ENCODE measurements at places on chromosomes 5 and 9.
A peak's percentile ranks its signal among the peaks of the same experiment; 100 is the strongest.

DNA sequence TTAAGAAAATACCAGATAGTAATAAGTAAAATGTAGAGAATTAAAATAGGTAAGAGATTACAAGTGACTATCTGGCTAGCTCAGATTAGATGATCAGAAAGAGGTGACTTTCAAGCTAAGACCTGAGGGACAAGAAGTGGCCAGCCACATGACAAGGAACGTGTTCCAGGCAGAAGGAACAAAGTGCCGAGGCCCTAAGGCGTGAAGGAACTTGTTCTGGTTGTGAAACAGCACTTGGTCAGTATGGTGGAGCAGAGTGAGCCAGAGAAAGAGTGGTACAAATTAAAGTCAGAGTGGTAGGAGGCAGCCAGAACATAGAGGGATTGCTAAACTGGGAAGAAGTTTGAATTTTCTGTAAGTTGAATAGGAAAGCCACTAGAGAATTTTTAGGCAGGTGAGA is 73.6 kb downstream of the ADRB2 start:
- no peak for DNase-seq

- DNase-seq, result no peak
Measured at GRCh38 chr5:67019065-67019845, 177.3 kb downstream of the CD180 start.

GRCh38 chr9:83401328-83401900 is 136.8 kb downstream of the FRMD3 start:
- no peak for DNase-seq

GRCh38 chr5:108259306-108259705 is 122.6 kb downstream of the FBXL17 start:
- DNase-seq, result no peak

GRCh38 chr5:36407396-36407795 is 105.7 kb upstream of the RANBP3L start:
- DNase-seq, result no peak

DNA sequence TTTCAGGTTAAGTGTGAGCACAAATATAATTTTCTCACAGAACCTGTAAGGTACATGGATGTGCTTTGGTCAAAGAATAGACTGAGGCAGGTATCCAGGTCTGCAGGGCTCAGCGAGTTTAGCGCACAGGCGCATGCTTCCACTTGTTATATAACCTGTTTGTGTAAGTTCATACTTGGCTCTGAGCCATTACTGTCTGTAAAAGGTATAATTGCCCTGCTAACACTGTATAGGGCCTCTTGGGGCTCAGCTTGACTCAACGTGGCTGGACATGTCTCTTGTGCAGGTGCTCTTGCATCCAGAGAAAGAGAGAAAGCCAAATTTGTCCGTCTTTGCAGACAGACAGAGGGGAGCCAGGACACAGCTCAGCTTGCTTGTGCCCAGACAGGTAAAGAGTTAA is 759.6 kb downstream of the MTRR start:
- no peak for DNase-seq

DNA sequence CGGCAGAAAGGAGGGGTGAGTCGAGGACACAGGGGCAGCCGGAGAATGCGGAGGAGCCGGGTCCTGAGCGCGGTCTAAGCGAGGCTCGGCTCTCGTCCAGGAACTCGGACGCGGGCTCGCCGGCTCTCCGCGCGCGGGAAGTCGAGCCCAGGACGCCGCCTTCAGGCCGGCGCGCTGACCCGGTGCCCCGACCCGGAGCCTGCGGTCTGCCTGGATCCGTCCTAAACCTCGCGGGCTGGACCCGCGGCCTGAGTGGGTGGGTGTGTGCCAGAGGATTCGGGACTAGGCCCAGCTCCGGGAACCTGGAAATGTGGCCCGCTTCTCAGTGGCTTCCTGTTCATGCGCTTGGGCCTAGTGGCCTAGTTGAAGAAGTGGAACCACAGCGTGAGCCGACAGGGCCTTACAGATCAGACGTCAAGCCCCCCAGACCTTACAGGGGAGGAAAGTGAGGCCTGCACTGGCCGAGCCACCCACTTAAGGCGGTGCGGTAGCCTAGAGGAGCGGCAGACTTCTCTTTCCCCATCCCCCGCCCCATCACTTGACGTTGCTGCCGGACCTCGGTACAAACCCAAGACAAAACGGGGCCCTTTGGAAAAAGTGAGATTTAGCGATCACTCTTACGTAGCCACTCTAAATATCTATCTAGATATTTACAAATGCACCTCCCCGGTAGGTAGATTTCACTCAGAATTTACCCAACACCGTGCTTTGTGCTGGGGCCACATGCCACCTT is 1.2 kb downstream of the CDKN2B-AS1 start:
- DNase-seq, result peak; percentile 52

DNA sequence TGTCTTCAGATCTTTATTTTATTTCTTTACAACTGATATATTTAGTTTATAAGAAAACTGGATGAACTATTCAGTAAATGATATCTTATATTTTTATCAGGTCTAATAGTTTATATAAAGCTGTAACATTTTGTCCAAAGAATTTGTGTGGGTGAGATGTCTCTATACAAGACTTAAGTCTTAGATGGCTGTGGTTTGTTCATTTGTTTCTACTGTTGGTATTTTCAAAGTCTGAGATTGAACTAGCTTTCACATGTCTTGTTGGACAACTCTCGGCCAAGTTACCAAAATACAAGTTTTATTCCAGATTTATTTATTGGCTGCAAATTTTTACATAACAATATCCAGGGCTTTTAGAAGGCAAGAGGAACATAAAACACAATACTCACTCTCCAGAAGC is 286.0 kb downstream of the NR2F1-AS1 start:
- DNase-seq, result no peak

DNA sequence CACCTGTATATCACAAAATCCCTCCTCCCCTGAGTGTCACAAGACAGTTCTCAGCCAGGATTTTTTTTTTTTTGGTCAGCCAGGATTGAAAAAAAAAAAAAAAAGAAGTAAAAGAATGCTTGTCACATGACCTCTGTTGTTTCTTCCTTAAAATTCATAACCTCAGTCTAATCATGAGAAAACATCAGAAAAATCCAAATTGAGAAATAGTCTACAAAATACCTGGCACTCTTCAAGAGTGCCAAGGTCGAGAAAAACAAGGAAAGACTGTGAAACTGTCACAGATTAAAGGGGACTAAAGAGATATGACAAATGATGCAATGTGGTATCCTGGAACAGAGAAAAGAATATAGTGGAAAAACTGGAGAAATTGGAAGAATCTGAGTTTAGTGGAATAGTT is 58.5 kb upstream of the SUB1 start:
- DNase-seq, result no peak

- DNase-seq, result no peak
Measured at GRCh38 chr5:31328040-31328733, 134.7 kb downstream of the CDH6 start.

DNA sequence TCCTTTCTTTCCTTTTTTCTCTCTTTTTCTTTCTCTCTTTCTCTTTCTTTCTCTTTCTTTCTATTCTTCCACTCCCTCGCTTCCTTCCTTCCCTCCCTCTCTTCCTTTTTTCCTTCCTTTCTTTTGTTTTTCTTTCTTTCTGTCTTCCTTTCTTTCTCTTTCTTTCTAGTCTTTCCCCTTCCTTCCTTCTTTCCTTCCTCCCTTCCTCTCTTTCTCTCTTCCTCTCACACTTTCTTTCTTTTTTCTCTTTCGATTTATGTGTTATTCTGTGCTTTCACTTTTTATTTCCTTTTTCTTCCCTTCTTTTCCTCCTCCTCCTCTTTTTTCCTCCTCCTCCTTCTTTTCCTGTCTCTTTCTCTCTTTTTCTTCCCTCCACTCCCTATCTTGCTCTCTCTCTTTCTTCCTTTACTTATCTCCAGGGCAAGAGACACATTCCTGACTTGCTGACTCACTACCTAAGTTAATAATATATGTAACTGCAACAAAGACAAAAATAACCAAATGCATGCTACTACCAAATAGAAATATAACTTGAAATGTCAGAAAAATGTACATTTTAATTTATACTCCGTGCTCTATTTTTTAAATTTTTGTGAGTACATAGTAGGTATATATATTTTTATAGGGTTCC is 445.5 kb downstream of the GABRG2 start:
- DNase-seq, result no peak

GRCh38 chr5:151739939-151740335 is 18.5 kb downstream of the ATOX1 start:
- DNase-seq, result no peak

Measured in GM13976 (cell line).